HT-29 (cell line): ENCODE measurements at places on chromosomes 3 and 15.

- no peak for DNase-seq
Observed at GRCh38 chr3:194057570-194058188, 78.3 kb upstream of the HES1 start.

- no peak for DNase-seq
Observed at GRCh38 chr15:31279221-31280045, 47.2 kb upstream of the KLF13 start.

DNA sequence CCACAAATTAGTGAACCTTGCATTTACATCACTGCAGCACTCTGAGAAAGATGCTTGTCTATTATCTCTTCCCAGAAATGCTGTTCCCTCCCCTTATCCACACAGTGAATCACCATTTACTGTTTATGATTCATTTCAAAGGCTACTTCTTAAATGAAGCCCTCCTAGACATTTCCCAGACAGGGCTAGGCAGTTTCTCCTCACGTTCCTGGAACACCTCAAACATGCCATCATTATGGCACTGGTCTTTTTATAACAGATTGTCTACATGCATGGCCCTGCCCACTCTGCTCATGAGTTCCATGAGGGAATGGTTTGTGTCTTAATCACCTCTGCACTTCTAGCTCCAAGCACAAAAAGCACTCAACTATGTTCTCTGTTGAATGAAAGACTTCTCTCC is 32.2 kb upstream of the TM2D3 start:
- no peak for DNase-seq

GRCh38 chr3:56525291-56525690 is 31.7 kb upstream of the CCDC66 start:
- DNase-seq = no peak

GRCh38 chr15:77634266-77634962 is 1.7 kb upstream of the LINGO1 start:
- DNase-seq = peak; percentile 74

DNA sequence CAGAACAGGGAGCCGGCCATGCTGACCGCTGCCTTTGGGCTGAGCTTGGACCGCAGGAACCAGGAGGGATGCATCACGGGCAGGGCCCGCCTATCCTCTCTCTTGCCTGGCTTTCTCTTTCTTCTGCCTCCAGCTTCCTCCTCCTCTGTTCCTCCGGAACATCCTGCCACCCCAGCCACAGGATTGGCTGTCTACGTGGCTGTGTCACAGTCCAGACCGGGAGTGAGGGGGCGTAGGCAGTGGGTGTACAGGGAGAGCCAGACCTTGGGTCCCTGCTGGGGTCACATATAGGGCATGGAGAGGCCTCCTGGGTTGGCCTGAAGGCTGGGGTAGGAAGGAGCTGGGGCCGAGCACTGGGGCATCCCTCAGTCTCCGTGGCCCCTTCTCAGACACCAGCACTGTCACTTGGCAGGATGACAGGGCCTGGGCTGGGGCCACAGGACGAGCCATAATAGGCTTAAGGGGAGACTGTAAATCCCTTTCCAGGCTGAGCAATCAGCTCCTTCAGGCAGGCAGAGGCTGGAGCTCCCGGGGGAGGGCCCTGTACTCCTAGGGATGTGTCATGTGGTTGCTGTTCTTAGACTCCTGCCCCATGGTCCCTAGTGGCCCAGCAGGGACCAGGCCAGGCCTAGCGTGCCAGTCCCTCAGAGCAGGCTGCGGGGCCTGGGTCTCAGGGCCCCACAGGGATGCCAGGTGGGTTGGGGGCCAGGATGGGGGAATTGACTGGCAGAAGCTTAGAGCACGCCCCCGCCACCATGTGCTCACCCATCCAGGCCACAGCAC is 25.4 kb downstream of the LINGO1 start:
- DNase-seq = no peak

DNA sequence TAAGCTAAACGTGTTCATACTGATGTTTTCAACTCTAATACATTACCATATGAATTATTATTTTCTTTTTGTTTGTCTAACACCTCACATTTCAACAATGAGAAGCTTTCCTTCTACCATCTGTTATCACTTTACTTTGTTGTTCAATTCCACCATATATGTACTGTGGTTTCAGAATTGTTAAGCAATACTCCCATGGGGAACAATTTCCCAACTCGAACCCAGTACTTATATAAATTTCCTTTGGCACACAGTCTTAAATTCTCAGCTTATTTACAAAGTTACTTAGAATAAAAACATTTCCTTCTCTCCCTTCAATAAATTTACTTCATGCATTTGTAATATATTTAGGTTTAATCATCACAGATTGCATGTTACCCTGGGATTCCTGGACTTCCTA is 1764.4 kb downstream of the OTOL1 start:
- no peak for DNase-seq

GRCh38 chr15:77722759-77723460 is 90.2 kb upstream of the LINGO1 start:
- DNase-seq = no peak

DNA sequence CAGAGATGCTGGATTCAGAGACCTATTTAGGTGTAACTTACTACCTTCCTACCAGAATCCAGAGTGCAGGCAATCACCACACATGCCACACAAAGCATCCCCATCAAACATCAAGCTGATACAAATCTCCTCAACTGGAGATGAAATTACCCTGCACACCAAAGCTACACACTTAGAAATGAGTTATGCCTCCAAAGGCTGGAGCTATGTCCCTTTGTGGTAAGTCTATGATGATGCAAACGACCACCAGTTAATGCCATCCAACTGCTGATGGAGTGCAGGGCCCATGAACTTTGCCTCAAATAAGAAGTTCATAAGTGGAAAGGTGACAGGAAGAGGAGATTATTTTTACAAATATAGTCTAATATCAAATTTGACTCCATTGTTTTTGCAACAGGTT is 38.1 kb downstream of the PDZRN3 start:
- no peak for DNase-seq

- no peak for DNase-seq
Observed at GRCh38 chr3:69219101-69219708, 96.8 kb upstream of the LMOD3 start.

GRCh38 chr3:57770009-57770827 is 14.1 kb downstream of the SLMAP start:
- no peak for DNase-seq

- peak; percentile 12 for DNase-seq
Observed at GRCh38 chr3:183378008-183378407, 50.4 kb downstream of the MCF2L2 start.

DNA sequence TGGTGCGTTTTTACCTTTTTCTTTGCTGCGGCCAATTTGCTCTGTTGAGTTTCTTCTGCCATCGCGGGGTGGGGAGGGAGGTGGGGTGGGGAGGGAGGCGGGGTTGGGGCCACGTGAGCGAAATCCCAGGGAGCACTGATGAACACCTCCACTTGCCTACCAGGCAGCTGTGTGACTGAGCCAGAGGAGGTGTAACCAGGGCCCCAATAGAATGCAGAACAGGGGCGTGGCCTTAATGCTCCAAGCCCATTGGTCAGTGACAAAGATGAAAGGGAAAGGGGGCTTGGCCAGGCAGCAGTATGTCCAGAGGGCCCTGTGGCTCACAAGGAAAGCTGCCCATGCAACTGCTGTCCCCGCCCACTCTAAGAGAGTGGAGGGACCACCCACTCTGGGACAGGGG is 21.4 kb upstream of the OR4F6 start:
- DNase-seq = no peak

DNA sequence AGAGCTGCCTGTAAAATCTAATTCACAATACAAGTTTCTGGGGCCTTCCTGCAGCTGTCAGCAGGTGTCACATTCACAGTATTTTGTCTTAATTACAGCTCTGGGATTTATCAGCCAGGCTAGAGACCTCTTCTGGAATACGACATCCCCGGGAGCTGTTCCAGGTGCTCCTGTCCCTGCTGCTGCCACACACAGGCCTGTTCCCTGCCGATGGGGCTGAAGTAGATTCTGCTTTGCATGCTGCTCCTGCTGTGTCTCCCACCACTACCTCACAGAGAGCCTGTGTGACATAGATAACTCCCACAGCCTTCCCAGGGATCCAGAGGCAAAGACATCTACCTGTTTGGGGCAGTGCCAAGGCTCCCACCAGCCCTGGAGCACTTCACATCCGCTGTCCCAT is 20.4 kb downstream of the COLQ start:
- no peak for DNase-seq

- no peak for DNase-seq
Observed at GRCh38 chr3:145450018-145450682, 710.8 kb downstream of the PLOD2 start.

DNA sequence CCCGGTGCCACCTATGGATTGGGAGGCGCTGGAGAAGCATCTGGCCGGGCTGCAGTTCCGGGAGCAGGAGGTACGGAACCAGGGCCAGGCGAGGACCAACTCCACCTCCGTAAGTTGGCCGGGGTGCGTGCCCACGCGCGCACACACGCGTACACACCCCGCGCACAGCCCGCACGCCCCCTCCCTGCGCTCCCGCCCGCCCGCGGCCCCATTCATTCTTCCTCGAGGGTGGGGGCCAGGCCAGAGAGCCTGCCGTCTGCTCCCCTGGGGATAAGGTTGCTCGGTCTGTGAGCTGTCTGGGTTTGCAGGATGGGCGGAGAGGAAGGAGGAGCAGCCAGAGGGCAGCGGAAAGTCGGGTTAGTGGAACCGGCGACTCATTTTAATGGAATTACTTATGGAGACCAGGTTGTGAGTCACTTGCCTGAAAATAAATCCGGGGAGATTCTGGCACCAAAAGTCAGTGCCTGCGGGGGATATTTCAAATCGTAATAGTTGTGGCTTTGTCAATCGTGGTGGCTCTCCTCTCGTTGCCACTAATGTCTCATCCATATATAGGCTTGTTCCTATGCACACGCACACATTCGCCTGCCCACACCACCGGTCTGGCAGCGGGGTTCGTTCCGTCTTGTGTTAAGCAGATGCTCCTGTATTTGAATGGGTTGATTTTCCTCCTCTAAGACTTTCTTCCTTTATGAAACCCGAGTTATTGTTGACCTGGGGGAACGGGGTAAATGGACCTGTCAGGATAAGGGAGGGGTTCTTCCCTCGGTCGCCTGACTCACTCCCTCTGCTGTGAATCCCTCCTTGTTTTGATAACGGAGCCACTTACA is 223.4 kb upstream of the IL12A start:
- peak; percentile 34 for DNase-seq

DNA sequence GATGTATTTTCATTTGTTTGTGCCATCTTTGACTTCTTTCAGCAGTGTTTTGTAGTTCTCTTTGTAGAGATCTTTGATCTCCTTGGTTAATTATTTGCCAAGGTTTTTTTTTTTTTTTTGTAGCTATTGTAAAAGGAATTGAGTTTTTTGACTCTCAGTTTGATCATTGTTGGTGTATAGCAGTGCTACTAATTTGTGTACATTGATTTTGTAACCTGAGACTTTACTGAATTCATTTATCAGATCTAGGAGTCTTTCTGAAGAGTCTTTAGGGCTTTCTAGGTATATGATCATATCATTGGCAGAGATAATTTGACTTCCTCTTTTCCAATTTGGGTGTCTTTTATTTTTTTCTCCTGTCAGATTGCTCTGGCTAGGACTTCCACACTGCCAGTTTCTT is 42.2 kb upstream of the POMGNT2 start:
- no peak for DNase-seq

DNA sequence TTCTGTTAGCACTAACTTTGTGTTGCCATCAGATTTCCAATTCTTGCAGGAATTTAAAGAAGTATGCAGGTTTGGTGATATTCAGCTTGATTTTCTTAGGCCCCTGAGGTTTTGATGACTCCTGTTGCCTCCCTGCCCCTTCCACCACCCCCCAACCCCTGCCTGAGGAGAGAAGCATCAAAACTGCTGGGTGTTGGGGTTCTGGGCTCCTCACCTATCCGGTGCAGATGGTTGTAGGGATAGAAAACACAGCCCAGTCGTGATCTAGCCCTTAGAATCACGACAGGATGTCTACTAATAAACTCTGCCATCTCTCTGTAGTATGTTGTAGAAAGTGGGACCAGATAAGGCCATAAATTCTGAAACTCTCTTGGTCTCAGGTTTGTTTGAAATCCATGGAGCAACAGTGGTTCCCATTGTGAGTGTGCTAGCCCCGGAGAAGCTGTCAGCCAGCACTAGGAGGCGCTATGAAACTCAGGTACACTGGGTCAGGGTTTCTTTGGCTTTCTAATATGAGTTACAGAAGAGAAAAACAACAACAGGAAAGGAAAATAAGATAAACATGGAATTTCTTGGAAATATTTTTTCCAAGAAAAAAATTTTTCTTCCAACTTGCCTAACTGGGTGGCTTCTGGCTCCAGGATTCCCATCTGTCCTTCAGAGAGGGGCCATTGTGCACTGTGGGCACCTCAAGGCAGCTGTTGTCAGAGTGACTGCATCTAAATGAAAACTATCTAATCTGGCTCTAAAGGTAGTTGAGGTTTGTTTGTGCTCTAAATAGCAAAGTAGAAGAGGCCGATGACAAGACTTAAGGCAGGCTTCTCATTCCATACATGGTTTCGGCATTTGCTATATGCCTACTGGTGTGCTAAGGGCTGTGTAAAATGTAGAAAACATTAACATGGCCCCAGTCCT is 8.7 kb downstream of the SRP14 start:
- peak; percentile 56 for DNase-seq

DNA sequence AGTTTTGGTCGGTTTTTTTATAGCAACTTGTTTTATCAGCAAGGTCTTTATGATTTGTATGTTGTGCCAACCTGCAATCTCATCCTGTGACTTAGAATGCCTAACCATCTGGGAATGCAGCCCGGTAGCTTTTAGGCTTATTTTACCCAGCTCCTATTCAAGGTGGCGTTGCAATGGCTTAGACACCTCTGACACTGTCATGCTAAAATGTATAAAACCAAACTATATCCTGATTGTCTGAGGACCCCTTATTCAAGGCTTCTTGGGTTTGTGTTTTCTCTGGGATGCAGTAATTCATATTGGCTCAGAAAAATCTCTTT is 209.0 kb upstream of the ALCAM start:
- no peak for DNase-seq

GRCh38 chr3:156132313-156132712 is 11.9 kb downstream of the KCNAB1 start:
- DNase-seq = no peak

DNA sequence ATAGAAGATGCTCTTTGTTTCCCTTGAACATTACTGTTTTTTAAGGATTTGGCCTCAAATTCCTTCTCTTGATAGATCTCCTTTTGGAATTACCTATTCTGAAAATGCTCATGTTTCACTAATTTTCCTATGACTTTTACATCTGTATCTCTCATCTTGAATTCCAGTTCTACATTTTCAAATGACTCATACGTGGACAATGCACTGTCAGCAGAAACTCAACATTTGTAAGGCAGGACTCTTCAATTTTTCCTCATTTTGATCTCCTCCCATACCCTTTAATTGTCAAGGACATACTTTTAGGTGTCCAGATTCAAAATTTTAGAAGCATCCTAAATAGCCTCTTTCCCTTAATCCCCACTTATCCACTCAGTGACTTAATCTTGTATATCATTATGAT is 341.0 kb upstream of the RASGRP1 start:
- DNase-seq = no peak
